GM18507 (cell line): ENCODE measurements at places on chromosomes 6 and 20.
A peak's percentile ranks its signal among the peaks of the same experiment; 100 is the strongest.

GRCh38 chr6:156949376-156949775 lies 172.2 kb downstream of the ARID1B start:
- no peak for DNase-seq

DNA sequence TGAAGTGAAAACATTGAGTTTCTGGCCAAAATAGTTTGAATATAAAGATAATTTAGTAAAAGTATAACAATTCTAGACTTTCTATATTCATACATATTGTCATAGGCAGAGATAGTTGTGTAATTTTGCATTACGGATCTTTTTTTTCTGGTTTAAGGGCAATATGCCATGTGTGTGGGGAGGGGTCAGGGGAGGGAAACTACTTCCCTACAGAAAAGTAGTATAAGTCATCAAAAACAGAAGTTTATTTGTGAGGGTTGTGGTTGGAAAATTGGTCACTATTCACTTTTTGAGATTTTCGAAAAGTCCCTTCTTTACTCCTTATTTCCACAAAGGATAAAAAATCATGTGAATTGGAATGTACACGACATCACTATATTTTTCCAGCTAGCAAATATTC lies 288.2 kb upstream of the PREP start:
- DNase-seq: no peak

- DNase-seq: no peak
These were observed 29.2 kb downstream of the ATP9A start for GRCh38 chr20:51738877-51739447.

GRCh38 chr6:91117550-91117949 lies 530.7 kb upstream of the MAP3K7 start:
- DNase-seq: no peak

- peak; percentile 4 for DNase-seq
These were observed 201.2 kb upstream of the SMLR1 start for GRCh38 chr6:130625825-130626527.

DNA sequence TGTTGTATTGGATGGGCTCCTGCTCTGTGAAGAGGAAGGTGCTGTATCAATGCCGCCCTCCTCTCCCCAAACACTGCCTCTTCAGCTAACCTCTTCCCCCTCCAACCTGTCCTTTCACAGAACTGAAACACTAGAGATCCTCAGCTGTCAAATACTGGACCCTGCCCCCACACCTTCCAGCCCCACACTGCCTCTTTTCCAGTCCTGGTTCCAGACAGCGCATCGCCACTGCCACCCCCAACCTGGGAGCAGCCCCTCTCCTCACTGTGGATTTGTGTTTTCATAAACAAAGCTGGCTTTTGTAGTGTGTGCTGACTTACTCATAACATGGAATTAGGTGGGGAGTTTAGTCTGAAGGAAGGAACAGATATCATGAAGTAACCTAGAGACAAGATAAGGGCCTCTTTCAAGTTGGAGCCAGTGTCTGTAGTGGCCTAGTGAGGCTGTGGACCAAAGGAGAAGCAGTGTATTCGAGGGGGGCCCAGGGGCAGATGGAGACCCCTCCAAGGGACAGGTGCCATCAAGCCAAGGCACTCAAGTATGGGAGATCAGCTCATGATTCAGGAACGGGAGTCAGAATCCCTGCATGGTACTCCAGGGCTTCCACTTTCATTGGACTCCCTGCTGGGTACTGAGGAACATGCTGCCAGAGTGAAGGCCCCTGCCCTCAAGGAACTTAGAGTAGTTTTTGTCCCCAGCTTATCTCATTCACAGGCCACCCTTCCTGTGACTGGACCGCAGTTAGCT lies 2.1 kb downstream of the SCUBE3 start:
- DNase-seq: no peak

DNA sequence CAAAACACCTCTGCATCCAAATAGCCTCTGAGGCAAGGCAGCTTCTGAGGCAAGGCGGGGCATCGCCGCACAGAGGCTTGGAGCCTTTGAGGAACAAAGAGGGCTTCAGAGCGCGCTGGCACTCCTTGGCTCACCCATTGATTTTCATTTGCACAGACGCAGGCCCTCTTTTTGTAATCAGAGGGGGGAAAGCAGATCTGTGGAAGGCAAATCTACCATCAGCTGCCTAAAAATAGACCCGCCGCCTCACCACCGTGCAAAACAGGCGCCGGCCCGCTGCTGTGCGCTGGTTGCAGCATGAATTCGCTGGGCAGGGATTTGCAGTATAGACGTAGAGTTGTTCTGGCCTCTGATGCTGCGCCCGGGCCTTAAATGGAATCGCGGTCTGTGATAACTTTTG lies 69.9 kb upstream of the STMND1 start:
- no peak for DNase-seq

- no peak for DNase-seq
These were observed 5.7 kb downstream of the SUPT3H start for GRCh38 chr6:45371924-45372573.

- DNase-seq: no peak
These were observed 8.1 kb downstream of the EDN1 start for GRCh38 chr6:12298017-12298978.

GRCh38 chr20:60808003-60808672 lies 443.9 kb upstream of the CDH4 start:
- DNase-seq: no peak

GRCh38 chr6:130223508-130223907 lies 757 bp upstream of the SAMD3 start:
- peak; percentile 46 for DNase-seq

- DNase-seq: no peak
These were observed 7.7 kb upstream of the KLHL31 start for GRCh38 chr6:53673162-53673727.

GRCh38 chr20:8535403-8536261 lies 403.6 kb downstream of the PLCB1 start:
- no peak for DNase-seq

DNA sequence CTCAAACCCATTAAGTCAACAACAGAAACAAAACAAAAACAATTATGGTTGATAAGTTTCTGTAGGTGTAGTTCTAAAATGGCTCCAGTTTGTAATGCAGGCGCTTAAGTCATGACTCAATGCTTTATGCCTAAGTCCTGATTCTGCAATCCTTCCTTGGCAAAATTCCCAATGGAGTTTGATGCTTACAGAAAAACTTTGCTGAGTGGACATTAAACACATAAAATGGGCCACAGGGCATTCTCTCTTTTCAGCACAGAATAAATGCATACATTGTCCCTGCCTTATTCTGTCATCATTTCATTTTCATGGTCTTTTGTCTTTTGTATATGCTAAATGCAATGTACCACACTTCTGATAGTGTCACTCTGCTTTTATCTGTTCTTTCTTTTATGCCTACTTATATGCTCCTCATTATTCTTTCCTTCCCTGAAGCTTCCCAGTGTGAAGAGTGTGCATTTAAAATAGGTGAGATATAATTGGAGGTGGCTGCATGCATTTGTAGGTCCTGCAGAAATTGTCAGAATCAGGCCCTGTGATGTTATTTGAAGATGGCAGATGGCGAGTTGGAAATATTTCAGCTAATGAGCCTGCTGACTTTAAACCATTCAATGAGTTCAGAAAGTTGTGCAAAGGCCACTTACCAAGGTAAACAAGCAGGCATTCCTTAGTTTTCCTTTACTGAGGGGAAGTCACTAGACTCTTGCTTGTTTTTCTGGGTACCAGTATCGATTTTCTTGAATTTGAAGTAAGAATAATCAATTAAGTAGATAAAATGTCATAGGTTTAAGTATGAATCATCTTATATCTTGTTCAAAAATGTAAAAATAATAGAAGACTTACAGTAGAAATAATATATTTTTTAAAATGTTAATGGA lies 313.1 kb downstream of the TRDN start:
- no peak for DNase-seq

GRCh38 chr6:107460083-107460631 lies 793 bp upstream of the PDSS2 start:
- DNase-seq: no peak

DNA sequence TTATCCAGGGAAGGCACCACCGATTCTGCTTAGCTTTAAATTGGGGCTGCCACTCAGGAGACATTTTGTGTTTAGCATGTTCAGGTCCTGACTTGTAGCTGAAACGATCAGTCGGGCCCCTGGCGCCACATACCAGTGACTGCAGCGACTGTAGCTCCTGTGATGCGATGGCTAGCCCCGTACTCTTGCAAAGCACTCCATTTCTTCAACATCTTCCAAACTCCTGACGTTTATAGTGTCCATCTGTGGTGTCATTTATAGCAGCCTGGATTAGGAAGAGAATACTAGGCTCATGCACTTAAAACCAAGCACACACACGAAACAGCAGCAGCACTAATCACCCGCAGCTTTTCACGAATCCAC lies 13.0 kb downstream of the POU3F2 start:
- no peak for DNase-seq

DNA sequence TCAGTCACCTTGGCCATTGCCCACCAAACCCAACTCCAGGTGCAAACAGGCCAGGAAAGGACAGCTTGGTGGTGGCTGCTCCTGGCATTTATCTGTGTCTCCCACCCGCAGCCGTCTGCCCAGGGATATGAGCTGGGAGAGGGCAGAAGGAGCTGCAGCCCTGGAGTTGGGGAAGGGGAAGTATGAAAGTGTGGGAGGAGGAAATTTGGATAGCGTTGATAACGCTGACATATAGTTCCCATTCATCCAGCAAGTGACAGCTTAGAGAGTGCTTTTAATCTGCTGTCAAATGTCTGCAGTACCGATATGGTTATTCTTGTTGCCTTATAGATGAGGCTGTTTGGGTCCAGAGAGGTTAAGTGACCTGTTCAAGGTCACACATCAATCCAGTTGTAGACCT lies 741 bp downstream of the KCNK16 start:
- DNase-seq: no peak

GRCh38 chr6:149209871-149210775 lies 107.4 kb upstream of the TAB2 start:
- no peak for DNase-seq

DNA sequence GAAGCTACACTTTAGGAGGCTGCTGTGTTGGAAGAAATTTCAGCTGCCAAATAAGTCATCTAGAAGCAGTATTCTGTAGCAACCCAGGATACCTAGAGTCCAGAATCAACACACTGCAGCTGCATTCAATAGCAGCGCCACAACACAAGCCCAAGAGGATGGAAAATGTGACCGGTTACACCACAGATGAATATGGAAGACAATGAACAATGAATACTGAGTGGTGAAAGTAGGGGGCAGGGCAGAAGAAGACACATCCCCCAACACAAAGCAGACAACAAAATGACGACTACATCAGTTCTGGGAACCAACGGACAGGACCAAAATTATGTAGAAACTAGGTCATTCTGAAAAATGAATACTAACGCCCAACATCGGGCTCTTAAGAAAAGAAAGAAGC lies 38.2 kb downstream of the KIF6 start:
- no peak for DNase-seq

GRCh38 chr6:69096681-69097080 lies 461.6 kb downstream of the ADGRB3 start:
- DNase-seq: no peak

- DNase-seq: no peak
These were observed 475.3 kb upstream of the SOX4 start for GRCh38 chr6:21118216-21118780.

DNA sequence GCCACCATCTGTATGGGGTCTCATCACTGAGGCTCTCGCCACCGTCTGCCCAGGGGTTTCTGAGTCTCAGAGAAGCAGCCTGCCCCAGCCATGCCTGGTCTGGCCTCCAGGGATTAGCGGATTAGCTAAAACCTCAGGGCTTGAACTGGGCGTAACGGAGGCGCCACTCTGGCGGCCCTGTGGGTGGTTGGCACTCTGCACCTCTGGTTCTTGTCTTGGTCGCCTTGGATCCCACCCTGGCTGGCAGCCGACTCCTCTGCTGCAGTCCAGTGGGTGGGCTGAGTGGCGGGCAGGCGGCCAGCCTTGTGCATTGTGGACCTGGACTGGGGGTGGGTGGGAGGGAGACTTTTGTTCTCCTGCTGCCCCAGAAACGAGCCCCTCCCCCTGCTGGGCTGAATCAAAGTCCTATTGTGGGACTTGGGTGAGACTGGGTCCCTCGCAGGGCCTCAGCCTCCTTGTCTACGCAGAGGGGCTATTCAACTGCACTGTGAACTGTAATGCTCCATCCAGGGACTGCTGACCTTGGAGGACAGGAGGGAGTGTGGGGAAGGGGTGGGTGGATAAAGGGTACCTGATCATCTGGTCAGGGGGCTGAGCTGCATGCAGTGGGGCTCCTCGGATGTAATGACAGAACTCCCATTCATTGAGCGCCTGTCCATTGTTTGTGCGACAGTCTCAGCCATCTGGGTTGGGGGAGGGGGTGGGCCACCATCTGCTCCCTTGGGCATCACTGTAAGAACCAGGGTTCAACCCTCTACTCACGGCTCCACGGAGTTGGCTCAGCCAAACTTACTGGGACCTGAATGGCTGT lies 23.9 kb downstream of the SUN5 start:
- no peak for DNase-seq

GRCh38 chr6:56238352-56238751 lies 9.0 kb downstream of the COL21A1 start:
- no peak for DNase-seq

DNA sequence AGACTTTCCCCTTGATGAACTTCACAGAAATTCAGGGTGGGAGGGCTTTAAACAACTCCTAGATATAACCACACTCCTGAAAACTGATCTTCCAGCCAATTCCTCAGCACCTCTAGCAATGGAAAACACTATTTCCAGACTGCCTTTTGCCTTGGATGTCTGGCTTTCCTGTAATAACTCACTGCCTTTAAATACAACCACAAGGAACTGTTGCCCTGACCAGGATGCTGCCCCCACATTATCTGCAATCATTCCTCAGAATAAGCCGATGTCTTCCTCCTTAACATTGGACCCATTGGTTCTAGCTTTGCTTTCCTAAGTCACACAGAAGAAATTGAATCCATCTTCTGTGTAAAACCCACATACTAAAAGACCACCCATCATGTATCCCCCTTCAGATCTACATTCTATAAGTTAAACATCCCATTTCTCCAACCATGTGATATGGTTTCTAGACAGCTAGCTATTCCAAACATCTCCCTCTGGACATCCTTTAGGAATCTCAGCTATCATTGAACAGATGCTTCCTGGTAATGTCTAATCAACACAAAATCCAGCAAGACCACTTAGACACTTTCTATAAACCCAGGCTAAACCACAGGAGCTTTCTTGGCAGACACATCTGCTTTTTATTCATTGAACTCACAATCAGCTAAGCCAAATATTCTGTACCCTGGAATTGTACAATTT lies 95.9 kb upstream of the KCNQ5 start:
- DNase-seq: no peak

DNA sequence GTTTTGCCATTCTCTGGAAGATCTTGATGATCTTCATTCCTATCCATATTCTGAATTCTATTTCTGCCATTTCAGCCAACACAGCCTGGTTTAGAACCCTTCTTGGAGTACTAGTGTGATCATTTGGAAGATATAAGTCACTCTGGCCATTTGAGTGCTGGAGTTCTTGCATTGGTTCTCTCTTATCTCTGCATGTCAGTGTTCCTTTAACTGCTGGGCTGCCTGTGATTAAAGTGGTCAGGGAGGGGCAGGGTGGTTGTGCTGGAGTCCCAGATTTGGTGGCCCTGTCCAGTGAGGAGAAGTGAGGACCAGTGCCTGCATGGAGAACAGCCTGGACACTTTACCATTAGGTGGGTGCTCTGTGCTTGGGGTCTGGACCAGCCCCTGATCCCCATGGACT lies 173.0 kb downstream of the SOD2 start:
- DNase-seq: no peak
